C1 segment of cervical spinal cord (tissue), 14 donors: ENCODE measurements at places on chromosomes 4 and X.

GRCh38 chr4:53912766-53913497 lies 151.5 kb downstream of the CHIC2 start:
- DNase-seq: no peak

DNA sequence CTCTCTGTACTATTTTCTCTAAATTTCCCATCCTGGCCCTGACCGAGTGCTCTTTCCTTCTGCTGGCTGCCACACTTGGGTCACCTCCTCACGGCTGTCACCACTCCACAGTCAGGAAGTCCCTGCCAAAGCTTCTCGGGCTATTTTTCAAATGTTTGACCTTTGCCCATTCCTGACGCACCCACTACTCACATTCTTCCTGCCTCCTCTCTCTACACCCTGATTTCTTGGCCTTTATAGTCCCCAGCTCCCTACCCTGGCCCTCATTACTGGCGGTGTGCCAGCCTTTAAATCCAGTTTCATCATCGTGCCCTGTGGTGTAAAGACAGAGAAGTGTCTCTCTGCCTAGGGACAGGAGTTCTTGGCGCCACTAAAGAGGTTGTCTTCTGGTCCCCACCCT lies 46.4 kb upstream of the GATB start:
- no peak for DNase-seq

GRCh38 chr4:10079256-10079655 lies 37.3 kb downstream of the WDR1 start:
- no peak for DNase-seq

DNA sequence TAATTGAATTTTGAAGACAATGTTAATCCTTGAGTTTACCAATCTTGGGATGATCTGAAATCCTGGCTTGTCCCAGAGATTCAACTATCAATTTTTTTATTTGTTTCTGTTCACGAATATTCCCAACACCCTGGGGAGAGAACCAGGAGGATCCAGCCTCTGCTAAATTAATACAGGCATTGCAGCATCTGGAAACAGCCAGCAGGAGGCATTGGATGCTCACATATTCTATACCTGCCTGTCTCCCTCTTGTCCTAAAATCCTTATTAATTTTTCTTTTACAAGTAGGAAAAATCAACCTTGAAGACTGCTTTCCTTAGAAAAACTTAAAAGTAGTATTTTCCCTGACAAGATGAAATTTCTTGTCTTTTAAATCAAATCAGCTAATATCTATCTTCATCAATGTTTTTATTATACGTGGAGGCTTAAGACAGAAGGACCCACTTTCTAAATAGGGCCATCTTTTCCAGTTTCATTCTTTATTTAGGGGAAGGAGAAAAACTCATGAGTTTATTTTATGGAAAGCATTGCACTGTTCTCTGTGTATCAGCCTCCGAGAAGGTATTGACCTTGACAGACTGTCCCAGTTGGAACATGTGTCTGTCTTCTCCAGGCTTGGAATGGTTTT lies 102.4 kb downstream of the CLNK start:
- DNase-seq: peak; percentile 5

DNA sequence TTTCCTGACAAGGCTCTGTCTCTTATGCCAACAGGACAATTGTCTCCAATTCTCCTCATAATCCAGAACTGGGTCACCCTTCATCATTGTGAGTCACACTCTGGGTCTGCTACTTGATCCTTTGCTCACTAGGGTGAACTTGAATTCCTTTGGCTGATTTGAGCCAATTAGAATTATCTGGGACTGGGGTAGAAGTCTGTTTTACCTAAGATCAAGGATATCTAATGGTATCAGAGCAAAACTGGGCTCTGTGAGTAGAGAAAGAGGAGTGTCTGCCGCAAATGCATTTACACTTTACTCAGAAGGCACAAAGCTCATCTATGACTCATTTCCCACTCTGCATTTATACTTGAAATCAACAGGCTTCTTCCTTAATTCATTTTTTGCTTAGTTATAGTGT lies 72.6 kb downstream of the PITX2 start:
- no peak for DNase-seq

DNA sequence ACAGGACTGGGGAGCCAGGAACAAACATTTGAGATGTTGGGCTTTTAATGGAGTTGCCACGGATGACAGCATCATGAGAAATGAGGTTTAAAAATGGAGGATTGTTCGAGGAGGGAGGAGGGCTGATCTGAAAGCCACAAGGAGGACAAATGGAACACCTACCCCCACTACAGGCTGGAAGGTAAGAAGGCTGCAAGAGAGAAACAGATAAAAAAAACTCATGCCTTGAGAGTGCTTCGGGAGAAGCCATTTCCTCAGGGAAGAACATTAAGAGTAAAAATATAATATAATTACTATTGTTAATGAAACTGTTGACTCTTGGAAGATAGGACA lies 119.5 kb upstream of the MAP9 start:
- no peak for DNase-seq

DNA sequence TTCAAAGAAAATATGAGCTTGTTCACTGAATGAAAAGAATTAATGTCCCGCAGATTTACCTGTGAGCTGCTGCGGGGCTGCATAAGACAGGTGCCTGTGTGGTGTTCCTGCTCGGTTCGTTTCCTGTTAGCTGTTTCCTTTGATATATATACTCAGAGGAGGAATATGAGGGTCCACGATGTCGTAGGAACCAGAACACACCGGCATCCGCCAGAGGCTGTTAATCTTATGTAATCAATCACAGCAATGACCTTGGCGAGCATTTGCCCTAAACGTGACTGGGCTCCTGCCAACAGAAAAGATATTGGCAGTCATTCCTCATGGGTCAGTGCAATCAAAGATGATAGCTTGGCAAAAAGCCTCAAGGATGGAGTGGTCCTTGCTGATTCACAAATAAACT lies 260.1 kb downstream of the EVC2 start:
- no peak for DNase-seq

DNA sequence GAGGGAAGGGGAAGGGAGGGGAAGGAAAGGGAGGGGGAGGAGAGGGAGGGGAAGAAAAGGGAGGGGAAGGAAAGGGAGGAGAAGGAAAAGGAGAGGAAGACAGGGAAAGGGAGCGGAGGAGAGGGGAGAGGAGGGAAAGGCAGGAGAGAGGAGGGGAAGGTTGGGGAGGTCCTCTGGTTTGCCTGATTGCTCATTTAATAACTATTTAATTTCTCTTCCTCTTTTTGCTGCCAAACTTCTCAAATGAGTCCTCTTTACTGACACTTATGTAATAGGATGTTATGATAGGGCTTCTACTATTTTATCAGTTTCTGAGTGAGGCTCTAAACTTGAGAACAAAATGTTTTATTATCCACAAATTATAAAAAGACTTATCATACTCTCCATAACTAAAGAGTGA lies 35.4 kb upstream of the PPA2 start:
- DNase-seq: no peak

DNA sequence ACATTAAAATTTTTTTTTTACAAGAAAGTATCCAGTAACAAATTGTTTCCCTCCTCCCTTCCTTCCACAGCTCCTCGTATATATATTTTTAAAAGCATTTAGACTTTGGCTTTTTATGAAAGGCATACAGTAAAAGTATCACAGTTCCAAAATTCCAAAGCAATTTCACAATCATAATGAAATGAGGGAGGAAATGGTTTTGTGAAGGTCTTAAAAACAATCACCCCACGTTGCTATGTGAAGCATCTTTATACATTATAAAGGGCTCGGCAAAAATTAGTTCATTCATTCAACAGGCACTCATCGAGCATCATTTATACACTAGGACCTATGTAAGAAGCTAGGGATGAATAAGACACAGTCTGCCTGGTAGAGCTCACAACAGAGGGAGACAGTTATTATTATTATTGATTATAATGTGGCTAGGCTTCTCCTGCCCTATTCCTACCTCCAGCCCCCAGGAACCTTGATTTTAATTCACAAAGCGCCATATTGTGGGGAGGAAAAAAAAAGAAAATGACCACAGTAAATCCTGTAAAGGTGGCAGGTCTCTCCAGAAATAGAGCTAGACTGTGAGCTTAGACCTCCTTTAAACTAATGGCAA lies 239.9 kb downstream of the MAML3 start:
- DNase-seq: no peak

- no peak for DNase-seq
These were observed 5.6 kb downstream of the RHOH start for GRCh38 chr4:40202474-40202873.
